ENCODE measurements at places on chromosomes 3 and 15.

DNA sequence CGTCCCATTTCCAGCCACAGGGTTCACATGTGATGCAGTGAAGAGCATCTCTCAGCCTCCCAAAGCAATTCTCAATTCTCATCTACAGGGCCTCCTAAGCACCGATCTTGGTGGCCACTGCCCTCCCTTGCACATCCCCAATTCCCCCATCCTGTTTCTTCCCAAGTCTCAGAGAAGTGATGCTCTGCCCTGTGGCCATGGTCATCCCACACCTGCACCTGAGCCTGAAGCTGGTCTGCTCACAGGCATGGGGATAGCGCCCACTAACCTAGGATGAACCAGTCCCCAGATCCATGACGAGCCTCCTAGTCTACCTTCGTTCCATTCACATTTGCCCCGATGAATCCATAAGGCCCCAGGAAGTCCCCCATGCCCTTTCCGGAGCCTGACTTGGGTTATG lies 201.5 kb downstream of the UACA start:
- DNase-seq: no peak

DNA sequence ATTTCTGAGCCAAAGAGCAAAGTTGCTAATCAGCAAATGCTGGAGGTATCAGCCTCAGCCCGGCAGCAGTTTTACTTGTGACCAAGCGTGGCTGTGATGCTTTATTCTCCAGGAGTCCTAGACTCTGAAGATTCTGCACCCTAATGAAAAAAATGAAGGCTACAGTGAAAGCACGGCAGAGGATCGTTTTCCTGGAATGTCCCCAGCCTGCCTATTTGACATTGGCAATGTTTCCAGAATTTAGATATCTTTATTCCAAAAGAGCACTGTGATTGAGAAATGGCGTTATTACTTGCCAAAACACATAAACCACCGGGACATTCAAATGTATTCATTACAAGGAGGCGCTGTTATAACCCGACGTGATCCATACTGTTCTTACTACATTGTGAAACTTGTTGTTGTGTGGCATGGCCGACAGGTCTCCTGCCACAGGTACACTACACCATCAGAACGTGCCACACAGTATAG lies 263.8 kb downstream of the SLCO3A1 start:
- DNase-seq: no peak

DNA sequence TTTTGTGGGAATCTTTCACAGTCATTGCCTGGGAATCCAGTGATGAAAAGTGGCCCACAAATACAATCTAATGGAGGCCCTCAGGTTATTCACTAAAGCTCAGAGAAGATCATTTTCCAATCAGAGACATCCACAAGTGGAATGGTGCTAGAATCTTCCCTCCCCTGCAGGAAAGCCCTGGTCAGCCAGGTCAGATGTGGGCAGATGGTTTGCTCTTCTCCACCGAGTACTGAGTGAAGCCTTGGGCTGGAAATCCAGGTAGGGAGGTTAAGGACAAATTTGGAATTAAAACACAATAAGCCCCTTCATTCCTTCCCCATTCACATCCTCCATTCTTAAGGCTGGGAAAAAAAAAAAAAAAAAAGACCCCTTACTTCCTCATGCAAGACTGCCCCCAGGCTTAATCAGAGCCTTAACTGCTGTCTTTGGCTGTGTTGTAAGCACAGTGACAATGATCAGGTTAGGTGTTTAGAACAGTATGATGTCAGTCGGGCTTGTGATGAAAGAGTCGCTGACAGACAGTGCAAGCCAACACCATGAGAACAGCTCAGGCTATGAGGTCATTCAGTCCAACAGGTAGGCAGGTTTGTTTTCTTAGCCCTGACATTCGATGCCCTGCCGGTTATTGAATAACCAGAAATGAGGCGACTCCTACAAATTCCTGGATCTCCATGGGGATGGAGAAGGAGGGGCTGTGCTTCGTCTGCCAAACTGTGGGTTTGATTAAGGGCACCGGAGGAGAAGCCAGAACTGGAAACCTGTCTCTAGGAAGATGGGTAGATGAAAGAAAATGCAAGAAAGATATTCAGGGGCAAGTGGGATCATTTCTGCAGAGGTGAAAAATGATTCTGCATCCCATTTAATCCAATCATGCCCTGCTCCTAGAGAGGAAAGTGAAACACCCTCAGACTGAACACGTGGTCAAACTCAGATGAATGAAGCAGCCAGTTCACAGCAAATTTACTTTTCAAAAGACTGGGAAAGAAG lies 23.5 kb upstream of the HES1 start:
- no peak for DNase-seq

GRCh38 chr3:187978433-187979011 lies 175.4 kb upstream of the LPP start:
- no peak for DNase-seq

DNA sequence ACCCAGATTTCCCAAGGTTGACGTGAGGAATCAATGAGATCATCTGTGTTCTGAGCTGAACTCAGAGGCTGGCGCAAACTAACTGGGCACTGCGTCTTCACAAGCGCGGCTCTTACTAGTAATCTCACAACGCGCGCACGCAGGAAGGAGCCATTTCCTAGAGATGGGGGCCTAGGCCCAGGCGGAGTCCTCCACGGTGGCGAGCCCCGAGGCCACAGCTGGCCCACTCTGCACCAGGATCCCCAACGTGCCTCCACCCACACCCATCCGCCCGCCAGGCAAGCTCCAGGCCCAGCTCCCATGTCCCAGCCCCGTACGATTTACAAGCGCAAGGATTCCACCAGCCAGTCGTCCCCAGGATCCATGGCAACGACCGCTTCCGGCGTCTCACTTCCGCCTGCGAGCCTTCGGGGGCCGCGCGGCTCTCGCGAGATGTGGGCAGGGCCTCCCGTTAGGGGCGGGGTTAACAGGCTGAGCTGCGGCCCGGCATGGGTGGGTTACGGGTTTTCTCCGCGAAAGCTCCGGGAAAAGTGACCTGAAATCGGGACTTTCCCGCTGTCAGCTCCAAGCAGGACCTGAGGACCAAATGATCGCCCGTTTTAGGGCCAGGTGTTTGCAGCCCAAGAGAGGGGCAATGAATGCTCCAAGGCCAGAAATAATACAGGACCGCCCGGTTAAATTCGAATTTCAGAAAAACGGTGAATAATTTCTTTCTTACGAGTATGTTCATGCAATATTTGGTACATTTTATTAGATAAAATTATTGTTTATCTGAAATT lies at the start of gene WDR73:
WDR73 (minus strand) TSS at position 374 of the 779 bp plus-strand sequence; CDS start at position 365, 9 bp downstream.
- peak; percentile 90 for DNase-seq

DNA sequence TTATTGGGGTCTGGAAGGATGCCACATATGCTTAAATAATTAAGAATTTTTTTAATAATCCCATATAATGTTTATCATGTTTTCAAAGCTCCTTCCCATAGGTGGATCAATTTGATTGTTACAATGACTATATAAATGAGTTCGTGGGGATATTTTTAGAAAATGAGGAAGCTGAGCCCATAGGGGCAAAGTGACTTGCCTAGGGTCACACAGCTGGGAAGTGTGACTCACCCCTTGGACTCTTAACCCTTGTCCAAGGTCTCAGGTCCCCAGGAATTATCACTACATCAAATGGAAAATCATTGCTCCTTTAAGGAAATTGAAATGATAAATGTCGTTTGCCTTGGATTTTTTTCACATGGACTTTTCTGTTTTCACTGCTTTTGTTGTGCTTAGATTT lies 161.2 kb upstream of the RGMA start:
- no peak for DNase-seq

- no peak for DNase-seq
These were observed 423.5 kb downstream of the TUSC7 start for GRCh38 chr3:117133066-117133465.

Measured in stromal cell of bone marrow (primary cell).